ENCODE measurements at places on chromosomes 16 and 17.

DNA sequence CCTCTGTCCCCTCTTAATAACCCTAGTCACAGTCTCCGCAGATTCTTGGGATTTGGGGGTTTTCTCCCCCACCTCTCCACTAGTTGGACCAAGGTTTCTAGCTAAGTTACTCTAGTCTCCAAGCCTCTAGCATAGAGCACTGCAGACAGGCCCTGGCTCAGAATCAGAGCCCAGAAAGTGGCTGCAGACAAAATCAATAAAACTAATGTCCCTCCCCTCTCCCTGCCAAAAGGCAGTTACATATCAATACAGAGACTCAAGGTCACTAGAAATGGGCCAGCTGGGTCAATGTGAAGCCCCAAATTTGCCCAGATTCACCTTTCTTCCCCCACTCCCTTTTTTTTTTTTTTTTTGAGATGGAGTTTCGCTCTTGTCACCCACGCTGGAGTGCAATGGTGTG, 5.6 kb downstream of the CCL22 start:
- DNase-seq = no peak

GRCh38 chr17:50781167-50781566, 13.8 kb upstream of the ANKRD40CL start:
- no peak for DNase-seq

GRCh38 chr16:1441391-1441829, 2.9 kb downstream of the CCDC154 start:
- DNase-seq = no peak

GRCh38 chr17:71441098-71441497, 679.7 kb upstream of the SOX9 start:
- DNase-seq = no peak

DNA sequence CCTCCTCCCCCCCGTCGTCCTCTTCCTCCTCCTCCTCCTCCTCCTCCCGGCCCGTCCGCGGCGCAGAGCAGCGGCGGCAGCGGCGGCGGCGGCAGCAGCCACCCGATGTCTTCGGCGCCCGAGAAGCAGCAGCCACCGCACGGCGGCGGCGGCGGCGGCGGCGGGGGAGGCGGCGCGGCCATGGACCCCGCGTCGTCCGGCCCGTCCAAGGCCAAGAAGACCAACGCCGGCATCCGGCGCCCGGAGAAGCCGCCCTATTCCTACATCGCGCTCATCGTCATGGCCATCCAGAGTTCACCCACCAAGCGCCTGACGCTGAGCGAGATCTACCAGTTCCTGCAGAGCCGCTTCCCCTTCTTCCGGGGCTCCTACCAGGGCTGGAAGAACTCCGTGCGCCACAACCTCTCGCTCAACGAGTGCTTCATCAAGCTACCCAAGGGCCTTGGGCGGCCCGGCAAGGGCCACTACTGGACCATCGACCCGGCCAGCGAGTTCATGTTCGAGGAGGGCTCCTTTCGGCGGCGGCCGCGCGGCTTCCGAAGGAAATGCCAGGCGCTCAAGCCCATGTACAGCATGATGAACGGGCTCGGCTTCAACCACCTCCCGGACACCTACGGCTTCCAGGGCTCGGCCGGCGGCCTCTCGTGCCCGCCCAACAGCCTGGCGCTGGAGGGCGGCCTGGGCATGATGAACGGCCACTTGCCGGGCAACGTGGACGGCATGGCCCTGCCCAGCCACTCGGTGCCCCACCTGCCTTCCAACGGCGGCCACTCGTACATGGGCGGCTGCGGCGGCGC, at the start of gene FOXF1:
Gene FOXF1, plus strand, starts transcription at position 63 of the 797 bp plus-strand sequence. Its CDS starts 43 bp downstream, at position 106.
- DNase-seq = no peak

GRCh38 chr17:44304651-44305050, 3.8 kb upstream of the RUNDC3A start:
- DNase-seq = no peak

- DNase-seq = no peak
Measured at GRCh38 chr16:55056585-55057401, 126.1 kb downstream of the IRX5 start.
